ENCODE measurements at places on chromosomes 12 and 14. TPM values are rescaled to one million over a fixed set of nuclear protein-coding genes. Genes with fewer than 3 reads are reported as not detected.
A peak's percentile ranks its signal among the peaks of the same experiment; 100 is the strongest.

The SLCO1B3 gene
- total RNA-seq = not detected

The CABP1 gene
- 0.34 TPM for total RNA-seq

The BICDL1 gene
- 157 TPM for total RNA-seq

DNA sequence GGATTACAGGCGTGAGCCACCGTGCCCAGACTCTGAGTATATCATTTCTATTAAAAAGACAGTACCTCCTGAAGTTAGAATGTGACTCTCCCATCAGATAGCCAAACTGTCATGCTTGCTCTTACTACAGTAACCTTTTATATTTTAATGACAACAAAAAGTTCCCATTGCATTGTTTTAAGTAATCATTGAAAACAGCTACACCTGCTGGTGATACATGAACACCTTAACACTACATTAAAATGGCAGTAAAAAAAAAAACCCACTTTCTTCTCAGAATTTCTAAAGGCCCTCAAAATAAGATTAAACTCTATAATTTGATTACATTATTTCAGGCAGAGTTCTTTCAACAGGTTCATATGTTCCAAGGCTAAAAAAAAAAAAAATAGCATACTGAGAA, 76.7 kb downstream of the SH2B3 start:
- no peaks in the 10 kb centered on the region for H3K4me1 ChIP-seq
- H3K27me3 ChIP-seq = no peaks in the 10 kb centered on the region
- H3K27ac ChIP-seq = peak overlapping the region; percentile 12
- no peak for DNase-seq
- no peak overlapping the region for H3K4me3 ChIP-seq

DNA sequence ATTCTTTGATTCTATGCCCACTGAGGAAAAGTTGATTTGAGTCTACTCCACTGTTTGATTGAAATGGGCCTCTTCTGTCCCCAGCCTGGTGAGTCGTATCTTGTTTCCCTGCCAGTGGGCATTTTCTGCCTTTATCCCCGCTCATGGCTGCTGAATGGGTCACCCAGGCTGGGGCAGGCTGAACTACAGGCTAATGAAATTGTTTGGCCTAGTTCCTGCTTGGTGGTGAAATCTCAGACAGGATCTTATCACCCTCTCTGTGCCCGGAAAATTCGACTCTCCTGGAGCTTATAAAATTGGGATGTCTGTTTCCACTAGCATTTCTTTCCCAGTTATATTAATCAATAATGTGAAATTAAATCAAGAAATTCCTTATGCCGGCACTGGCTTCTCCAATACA, 65.0 kb downstream of the CHST11 start:
- H3K4me1 ChIP-seq = peaks cover 36% of the 10 kb centered on the region
- DNase-seq = no peak
- H3K27ac ChIP-seq = no peak overlapping the region
- H3K36me3 ChIP-seq = peaks cover 2% of the 10 kb centered on the region
- H3K4me3 ChIP-seq = no peak overlapping the region

- H3K4me3 ChIP-seq = no peak overlapping the region
- H3K27me3 ChIP-seq = no peaks in the 10 kb centered on the region
- no peaks in the 10 kb centered on the region for H3K4me1 ChIP-seq
- no peak overlapping the region for H3K27ac ChIP-seq
Observed at GRCh38 chr14:66085665-66086064, 400.5 kb upstream of the CCDC196 start.
